Anterior cingulate cortex (tissue), 58 donors: ENCODE measurements at places on chromosomes 7 and 10.
A peak's percentile ranks its signal among the peaks of the same experiment; 100 is the strongest.

- DNase-seq, result no peak
Observed at GRCh38 chr10:93993414-93993781, 333 bp upstream of the PLCE1 start.

- no peak for DNase-seq
Observed at GRCh38 chr10:97705006-97705670, 8.4 kb upstream of the MARVELD1 start.

- DNase-seq, result no peak
Observed at GRCh38 chr7:17033245-17033644, 151.5 kb upstream of the AGR3 start.

DNA sequence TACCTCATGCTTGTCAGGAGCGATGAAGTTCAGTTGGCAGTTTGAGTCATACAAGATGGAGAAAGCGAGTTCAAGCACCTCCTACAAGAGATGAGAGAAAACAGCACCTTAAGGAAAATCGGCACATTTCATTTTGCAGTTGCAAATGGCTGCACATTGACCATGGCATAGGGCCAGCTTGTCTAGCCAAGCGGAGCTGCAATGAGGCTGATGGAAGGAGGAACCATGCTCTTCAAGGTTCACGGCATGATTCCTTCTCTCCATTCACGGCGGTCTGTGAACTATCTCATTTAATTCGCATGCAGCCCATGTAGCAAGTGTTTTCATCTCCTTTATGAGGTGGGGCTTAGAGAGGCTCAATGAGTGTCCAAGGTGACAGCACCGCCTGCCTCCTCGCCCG lies 137.4 kb upstream of the AOAH start:
- DNase-seq, result no peak

DNA sequence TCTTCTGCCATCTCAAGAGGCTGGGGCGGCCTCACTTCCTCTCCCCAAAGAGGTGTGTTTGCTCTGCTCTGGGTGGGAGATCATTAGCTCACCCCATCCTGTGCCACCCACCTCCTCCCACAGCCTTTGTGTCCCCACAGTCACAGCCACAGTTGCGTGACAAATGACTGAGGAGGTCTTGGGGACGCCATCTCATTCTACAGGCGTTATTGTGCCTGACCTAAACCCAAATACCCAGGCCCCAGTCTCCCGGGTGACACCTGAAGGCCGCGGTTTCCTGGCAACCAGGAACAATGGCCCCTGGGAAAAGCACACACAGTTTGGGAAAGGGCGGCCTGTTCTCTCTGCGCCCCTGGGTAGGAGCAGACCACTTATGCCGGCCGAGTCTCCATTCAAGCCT lies 51.6 kb downstream of the SLIT1 start:
- no peak for DNase-seq

DNA sequence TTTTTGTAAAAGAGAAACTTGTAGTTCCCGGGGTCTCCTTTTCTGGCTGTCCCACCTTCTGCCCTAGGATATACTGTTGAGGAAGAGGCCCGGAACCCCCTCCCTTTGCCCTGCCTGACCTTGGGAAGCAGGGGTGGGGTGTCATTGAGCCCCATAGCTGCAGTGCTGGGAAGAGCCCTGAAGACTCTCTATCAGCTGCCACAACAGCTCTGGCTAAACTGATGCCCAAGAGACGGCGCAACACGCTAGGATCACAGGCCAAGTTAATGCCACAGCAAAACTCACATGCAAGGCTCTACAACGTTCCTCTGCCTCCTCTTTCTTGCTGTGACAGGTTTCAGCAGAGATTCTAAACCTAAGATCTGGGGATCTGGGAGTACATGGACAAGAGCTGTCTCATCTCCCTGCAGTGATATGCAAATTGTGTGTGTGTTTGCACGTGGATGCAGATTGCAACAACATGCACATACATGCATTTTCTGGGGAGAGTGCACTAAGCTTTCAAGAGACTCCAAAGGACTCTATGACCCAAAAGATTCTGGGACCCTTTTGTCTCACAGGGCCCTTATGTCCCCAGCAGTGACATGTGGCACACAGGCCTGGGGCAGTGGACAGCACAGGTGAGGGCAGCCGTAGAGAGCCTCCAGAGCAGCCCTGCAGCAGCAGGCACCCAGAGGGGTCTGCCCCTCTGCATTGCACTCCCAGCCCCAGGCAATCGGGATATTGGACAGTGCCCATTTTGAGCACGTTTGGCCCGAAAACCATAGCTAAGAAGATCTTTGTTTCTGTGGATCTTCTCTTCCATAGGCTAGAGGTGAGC lies 2.5 kb downstream of the RASSF4 start:
- DNase-seq, result no peak

- no peak for DNase-seq
Observed at GRCh38 chr10:3896161-3896560, 111.2 kb upstream of the KLF6 start.

DNA sequence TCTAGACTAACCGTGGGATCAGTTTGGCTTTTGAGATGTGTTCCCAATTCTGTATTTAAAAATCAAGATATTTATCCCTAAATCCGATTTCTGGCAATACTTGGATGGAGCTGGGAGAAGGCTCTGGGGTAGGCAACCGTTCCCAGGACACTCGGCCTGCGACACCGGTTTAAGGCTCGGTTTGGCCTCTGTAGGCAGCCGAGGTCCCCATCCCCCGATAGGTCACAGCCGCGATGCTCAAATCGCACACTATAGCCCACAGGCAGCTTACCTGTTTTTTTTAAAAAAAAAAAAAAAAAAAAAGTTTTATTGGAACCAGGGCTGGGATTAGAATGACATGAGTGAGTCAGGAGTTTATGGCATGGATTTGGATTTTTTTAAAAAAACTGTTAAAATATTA lies 729 bp upstream of the TAF3 start:
- no peak for DNase-seq

GRCh38 chr7:38323156-38323555 lies 49.7 kb upstream of the TARP start:
- no peak for DNase-seq

DNA sequence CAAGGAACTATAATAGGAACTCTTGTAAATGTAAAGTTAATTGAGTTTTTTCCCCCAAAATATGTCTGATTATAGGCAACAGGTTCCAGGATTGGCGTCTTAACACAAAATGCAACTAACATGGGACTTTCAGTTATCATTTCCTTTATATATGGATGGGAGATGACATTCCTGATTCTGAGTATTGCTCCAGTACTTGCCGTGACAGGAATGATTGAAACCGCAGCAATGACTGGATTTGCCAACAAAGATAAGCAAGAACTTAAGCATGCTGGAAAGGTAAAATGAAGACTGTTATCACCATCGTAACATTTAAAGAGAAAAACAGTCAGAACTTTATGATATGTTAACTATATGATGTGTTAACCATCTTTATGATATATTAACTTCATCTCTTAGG lies 63.7 kb downstream of the SP8 start:
- DNase-seq, result no peak

DNA sequence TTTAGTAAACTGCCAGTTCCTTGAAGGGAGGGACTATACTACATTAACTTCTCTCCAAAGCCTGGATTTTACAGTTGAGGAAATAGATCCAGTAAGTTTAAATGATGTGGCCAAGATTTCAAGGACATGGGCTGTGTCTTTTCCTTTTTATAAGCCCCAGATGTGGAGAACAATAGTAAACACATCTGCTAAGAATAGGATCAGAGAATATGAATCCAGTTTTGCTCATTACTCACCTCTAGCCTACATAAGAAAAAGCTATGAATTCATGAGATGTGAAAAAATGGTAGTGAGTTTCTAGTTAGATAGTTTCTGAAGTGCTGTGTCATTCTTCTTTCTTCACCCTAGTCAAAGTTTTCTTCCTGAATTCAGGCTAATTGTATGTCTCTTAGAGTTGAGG lies 38.6 kb downstream of the MAGI2 start:
- no peak for DNase-seq

- no peak for DNase-seq
Observed at GRCh38 chr7:36343548-36343947, 46.1 kb upstream of the ANLN start.

GRCh38 chr10:130053561-130053960 lies 57.1 kb downstream of the C10orf143 start:
- DNase-seq, result no peak

DNA sequence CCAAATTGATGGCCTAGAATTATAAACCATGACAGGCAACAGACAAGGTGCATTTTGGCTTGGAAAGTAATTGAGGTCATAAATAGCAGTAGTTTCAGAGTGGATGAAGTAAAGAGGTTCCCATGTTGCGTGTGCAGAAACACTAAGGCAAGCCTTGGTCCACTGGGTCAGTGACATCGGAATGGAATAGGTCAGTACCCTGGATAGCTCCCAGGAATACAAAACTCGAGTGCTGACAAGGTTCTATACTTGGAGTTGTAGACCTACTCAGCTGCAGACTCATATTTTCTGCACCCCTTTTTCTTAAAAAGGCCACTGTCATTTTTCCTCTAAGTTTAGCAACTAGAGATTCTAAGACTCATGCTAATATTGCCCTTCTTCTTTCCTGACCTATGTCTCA lies 132.8 kb downstream of the DYNC1I1 start:
- DNase-seq, result no peak

- DNase-seq, result no peak
Observed at GRCh38 chr7:31883761-31884164, 186.4 kb downstream of the PDE1C start.

GRCh38 chr10:92699518-92700381 lies 10.0 kb downstream of the HHEX start:
- no peak for DNase-seq

- DNase-seq, result peak; percentile 41
Observed at GRCh38 chr7:129949292-129950133, 3.2 kb downstream of the UBE2H start.

- no peak for DNase-seq
Observed at GRCh38 chr7:32293833-32294232, 196.3 kb downstream of the LSM5 start.

DNA sequence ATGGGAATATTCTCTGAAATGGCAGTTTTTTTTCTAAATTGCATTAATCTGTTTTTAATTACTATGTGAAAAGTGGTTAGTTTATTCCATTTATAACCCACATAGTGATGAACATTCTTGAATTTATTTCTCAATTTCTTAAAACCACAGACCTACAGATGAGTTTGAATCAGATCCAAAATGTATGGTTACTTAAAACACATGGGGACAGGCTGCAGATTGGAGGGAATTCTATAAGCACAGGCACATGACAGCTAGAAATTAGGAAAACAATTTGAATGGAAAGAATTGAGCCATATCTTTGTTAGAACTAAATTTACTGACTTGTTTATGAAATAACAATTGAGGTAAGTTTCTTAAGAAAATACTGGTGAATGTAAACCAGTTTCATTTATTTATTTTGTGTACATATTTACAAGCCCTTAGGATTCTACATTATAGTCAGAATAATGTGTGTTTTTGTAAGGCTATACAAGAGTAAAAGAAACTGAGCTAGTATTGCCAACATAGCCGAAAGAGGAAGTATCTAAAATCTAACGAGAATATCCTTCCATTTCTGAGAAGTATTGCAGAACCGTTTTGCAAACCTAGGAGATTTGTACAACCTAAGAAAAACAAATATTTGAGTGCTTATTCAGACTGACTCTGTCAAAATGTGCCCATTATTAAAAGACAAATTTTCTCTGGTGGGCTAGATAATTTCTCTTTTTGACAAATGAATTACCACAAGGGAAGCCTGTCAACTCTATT lies 434.3 kb upstream of the SEMA3D start:
- DNase-seq, result no peak

DNA sequence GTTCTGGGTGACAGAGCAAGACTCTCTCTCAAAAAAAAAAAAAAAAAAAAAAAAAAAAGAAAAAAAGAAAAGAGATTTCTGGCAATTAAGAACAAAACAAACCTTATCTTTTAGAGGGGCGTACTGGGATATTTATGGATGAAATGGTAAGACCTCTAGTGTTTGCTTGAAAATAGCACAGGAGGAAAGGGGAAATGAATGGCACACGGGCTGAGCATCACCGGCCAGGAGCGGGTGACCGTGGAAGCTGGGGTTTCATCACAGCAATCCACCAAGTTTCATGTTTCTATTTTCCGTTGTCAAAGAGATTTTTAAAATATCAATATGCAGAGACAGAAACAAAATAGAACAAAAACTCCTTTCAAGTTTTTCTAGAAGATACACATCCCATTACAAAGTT lies 105.6 kb downstream of the SVIL start:
- DNase-seq, result no peak

DNA sequence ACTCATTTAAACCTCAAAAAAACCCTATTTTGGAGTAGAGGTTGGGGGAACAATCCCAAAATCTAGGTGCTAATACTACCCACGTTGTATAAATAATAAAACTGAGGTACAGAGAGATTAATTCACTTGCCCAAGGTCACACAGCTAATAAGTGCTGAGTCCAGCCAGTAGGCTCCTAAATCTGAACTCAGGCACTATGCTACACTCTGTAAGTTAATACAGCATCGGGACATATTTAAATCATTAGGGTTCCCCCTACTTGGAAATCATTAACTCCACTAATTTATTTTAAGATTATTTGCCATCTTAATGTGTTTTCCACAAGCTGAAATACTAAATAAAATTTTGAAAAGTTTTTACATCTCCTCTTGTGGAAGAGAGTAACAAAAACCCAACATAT lies 24.2 kb downstream of the PIP4K2A start:
- DNase-seq, result no peak

- DNase-seq, result no peak
Observed at GRCh38 chr10:3787016-3787400, 2.0 kb upstream of the KLF6 start.

GRCh38 chr7:23373151-23374004 lies 74.2 kb downstream of the MALSU1 start:
- DNase-seq, result no peak

GRCh38 chr10:71998119-71998839 lies 34.1 kb downstream of the CHST3 start:
- no peak for DNase-seq

DNA sequence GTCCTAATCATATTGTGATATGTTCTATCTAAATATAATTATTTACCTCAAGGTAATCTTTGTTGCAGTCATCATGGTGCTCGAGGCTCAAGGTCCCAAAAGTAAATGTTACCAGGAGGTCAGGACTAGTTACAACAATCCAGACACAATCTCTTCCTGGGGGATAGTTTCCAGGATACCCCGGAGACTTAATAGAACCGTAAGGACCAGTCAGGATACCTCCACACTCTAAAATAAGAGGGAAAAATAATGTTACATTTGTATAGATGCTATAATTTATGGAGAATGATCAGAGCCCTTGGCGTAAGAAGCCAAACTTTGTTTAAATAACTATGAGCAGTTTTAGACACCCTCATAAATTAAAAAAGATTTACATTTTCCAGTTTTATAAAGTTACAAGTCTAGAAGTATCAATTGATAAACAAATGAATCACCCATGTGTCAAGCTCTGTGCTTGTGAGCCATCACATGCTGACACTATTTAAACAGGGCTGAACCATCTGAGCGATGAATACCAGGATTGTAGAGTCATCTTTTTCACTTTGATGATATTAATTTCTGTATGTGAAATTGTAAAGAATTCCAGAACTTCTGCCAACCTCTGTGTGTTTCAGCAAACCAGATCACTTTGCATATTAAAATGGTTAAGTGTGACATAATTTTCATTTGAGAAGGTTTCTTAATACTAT lies 41.3 kb downstream of the CUBN start:
- DNase-seq, result no peak

- no peak for DNase-seq
Observed at GRCh38 chr10:130761788-130762301, 549.7 kb downstream of the TCERG1L start.

- DNase-seq, result no peak
Observed at GRCh38 chr7:138944592-138944991, 36.6 kb downstream of the KIAA1549 start.

GRCh38 chr7:52285689-52286088 lies 749.7 kb upstream of the POM121L12 start:
- DNase-seq, result no peak

- no peak for DNase-seq
Observed at GRCh38 chr7:103690242-103690974, 244.4 kb upstream of the SLC26A5 start.
